ENCODE measurements at places on chromosomes 2 and 18.

DNA sequence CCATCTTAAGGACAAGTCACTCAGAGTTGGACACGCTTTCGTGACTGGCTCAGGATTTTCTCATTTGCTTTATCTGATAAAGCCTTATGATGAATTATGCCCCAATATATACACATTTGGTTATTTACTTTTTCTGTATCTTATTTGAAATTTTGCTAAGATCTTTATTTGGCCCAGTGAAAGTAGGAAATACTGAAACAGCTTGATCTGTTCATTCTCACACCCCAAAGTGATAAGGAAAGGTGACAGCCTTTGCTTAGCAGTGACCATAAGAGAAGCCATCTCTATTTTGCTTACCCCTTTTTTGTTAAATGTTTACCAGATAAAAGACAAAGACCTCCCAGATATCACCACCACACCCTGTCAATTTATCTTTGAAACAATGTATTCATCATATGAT is 428.3 kb downstream of the PARD3B start:
- no peak for DNase-seq

DNA sequence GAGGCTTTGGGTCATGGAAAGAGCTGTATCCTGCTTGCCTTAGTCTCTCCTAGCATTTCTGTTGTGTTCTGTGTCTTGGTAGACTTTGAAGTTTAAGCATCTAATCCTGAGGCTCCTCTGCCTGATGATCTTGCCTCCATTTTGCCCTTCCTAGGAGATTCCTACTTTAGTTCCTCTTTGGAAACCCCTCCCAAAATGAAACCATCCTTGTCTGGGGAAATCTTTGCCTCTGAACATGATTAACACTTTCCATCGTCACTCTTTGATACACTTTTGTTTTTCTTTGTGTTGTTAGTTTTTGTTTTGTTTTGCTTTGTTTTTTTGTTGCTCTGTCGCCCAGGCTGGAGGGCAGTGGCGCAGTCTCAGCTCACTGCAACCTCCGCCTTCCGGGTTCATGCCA is 9.2 kb downstream of the ATG16L1 start:
- DNase-seq, result no peak

DNA sequence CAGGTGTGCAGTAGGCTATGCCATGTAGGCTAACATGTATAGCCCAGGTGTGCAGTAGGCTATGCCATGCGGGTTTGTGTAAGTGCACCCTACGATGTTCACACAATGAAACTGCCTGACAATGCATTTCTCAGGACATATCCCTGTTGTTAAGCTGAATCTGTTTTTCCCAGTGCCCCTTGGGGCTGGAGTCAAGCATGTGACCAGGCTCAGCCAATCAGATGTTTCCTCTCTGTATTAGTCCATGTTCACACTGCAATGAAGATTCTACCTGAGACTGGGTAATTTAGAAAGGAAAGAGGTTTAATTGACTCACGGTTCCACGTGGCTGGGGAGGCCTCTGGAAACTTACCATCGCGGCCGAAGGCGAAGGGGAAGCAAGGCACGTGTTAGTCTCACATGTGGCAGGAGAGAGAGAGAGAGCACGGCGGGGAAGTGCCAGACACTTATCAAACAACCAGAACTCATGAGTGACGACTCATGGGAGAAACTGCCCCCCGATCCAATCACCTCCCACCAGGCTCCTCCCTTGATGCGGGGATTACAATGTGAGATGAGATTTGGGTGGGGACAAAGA is 24.2 kb downstream of the ITM2C start:
- no peak for DNase-seq

- DNase-seq, result no peak
Measured at GRCh38 chr18:59273759-59274532, 692 bp upstream of the RAX start.

GRCh38 chr2:160934263-160934662 is 226.0 kb upstream of the TANK start:
- no peak for DNase-seq

- no peak for DNase-seq
Measured at GRCh38 chr18:59801576-59801975, 98.2 kb upstream of the PMAIP1 start.

GRCh38 chr2:152099367-152100050 is 665 bp upstream of the CACNB4 start:
- DNase-seq, result peak; percentile 59

DNA sequence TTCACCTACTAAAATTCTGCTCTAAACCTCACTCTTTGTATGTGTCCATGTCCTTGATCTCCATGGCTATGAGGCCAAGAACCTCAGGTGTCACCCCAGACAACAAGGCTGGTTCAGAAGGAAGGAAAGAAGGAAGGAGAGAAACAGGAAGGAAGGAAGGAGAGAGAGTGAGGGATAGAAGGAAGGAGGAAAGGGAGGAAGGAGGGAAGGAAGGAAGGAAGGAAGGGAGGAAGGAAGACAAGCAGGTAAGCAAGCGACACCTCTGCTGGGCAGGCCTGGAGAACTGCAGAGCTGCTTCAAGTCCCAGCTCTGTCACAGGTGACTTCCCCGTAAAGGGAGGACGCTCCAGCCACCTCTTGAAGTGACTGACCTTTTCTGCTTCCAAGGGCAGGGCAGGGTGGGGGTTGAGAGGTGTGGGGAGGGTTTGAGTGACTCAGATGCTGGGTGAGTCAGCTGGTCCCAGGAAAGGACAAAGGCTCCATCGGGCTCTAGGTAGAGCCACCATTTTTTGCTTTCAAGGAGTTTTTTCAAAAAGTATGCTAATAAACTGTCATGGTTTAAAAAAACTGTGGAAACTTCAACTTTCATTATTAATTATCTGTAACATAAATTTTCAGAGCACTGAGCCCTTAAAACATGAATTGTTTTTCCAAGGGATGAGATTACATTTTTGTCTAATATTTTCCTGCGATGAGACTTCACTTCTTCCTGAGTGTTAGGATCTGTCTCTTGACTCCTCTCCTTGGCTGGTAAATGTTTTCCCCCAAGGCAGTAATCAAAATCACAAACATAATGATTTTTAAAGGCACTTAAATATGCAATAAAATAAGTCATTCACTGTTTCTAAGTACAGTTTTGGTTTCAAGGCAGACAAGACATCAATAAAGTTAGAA is 90.1 kb upstream of the L3MBTL4 start:
- no peak for DNase-seq

- DNase-seq, result no peak
Measured at GRCh38 chr2:196256585-196256984, 85.2 kb upstream of the STK17B start.

DNA sequence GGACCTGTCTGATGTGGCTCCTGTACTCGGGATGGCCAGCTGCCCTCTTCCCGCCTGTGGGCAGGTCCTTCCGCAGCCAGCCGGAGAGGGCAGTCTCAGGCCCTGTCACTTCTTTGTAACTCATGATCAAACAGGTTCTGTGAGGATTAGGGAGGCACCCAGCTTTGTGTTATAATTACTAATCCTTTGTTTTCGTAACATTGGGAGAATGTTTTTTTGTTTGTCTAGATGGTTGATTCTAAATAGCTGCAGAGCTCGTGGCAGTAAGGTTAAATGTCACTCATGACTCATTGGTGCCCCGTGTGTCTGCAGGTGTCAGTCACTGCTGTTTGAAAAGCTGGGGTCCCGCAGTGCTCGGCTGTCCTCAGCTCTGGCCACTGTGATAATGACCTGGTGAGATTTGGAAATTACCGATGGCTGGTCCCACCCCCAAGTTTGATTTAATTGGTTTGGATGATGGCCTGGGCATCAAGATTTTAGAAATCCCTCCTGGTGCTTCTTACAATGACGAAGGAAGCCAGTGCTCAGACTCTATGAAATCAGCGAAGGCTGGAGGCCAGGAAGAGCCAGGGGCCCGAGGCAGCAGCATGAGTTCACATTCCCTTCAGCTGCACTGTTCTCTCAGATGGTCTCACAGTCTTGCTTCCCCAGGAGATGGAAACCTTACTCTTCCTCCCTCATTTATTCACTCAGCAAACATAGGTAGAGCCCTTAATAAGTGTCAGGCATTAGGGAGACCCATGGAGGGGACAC is 172.8 kb downstream of the VAPA start:
- no peak for DNase-seq

GRCh38 chr2:228102949-228103348 is 78.5 kb downstream of the SPHKAP start:
- no peak for DNase-seq

DNA sequence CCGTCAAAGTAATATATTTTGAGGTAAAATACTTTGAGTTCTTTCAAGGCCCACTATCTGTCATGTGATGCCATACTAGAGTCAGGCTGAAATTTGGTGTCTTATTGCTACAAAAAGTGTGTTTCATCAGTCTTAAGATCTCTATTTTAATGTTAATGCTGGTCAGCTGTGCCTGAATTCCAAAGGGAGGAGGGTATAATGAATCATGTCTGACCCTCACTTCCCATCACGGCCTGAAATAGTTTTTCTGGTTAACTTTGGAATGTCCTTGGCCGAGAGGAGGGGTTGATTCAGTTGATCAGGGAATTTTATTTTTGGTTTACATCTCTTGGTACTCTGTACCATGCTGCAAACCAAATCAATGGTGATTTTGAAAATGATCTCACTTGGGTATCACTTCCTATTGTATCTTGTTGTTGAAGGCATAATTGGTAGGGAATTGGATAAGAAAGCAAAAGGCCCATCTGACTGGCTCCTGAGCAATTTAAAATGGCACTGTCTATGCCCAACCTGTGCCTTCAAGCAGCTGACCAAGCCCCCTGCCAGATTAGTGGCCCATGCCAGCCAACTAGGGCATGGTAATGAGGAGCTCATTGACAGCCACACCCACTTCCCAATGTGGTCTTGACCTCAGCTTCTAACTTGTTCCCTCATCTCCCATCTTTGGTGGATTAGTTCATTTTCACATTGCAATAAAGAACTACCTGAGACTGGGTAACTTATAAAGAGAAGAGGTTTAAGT is 6.1 kb upstream of the SLC35F5 start:
- no peak for DNase-seq

DNA sequence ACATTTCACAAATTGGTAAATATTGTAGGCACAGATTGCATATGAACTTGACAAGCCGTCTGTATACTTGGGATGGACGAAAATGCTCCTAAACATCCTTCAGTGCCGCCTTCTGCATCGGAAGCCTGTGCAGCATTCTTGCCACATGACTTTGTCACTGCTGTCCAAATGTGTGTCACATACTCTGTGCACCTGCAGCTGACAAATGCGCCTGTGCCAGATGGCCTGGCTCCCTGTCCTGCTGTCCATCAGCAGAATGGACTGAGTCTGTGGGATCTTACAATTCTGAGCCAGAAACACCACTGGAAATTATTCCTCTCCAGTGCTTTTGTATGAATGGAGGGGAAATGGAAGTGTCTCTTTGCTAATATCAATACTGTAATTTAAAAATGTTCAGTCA is 89.9 kb downstream of the DCDC2C start:
- no peak for DNase-seq

- DNase-seq, result no peak
Measured at GRCh38 chr2:270861-271260, 6.1 kb downstream of the ACP1 start.

DNA sequence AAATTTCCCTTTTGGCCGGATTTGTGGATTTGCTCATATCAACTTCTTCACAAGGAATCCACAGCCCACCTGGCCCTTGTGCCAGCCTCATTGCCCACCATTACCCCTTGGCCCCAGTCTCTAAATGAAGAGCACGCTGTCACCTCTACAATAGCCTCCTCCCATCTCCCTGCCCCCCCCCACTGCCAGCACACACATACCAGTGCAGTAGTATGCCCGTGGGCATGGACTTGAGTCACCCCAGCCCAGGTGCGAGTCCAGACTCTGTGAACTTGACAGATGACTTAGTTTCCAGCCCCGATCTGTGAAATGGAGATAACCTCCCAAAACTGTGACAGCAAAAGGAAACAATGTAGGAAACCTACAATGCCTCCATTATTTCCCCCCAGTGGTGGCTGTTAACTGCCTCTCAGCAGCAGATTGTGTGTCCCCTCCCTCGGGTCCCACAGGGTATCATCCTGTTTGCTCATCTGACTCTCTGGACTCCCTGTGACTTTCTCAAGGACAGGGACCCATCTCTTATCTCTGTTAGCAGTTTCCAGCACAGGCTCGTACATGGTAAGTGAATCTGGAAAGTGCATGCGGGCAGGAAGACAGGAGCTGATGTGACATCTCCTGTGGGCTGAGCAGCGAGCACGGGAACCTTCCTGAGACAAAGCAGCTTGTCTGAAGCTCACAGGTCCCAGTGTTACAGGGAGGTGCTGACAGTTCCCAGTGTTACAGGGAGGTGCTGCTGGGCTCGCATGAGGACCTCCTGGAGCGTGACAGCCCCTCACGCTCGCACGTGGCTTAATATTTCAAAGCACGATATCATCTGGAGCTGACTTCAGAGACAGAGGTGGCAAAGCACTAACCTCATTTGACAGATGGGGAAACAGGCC is 4.2 kb upstream of the TMEM185B start:
- no peak for DNase-seq

DNA sequence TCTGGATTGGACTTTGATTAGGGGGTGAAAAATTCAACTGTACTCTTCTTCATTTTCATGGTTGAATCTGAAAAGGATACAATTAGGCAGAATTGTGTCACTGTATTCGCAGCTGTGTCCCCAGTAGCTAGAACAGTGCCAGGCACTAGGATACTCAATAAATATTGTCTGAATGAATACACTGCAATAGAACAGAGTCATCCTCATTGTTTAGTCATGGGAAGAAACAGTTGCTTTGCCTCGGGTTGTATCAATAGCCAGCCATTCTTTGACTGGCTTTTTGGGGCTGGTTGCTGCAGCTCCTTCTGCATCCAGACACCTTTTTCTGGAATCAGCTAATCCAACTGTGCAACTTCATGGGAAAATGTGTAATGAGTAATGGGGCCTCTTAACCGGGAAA is 18.1 kb upstream of the DYNC1I2 start:
- no peak for DNase-seq

DNA sequence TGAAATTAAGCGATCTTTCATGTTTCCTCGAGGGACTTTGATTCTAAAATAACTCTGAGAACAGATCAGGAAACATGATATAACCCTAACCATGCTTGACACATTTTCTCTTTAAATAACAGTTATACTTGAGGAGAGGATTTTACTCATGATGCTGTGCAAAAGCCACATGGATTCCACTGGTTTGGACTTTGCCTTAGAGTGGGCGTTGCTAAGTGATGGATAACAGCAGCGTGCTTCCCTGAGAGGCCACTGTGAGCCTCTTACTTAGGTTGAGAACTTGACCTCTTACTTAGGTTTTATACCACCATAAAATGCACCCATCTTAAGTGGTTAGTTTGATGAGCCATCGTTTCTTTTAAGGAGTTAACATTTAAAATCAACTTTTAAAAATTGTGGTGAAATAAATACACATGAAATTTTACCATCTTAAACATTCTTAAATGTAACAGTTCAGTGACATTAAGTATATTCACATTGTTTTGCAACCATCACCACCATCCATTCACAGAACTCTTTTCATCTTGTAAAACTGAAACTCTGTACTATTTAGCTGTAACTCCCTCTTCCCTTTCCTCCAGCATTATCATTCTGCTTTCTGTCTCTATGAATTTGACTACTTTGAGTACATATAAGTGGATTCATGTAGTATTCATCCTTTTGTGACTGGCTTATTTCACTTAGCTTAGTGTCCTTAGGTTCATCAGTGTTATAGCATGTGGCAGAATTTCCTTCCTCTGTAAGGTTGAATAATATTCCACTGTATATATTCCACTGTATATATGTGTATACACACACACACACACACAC is 22.6 kb downstream of the ANXA4 start:
- DNase-seq, result no peak

GRCh38 chr2:15732341-15733077 is 140.8 kb downstream of the DDX1 start:
- DNase-seq, result no peak

GRCh38 chr2:64615192-64615763 is 38.4 kb downstream of the SERTAD2 start:
- DNase-seq, result no peak
